CD4-positive, alpha-beta T cell treated with Interferon gamma for 1 hour (primary cell): ENCODE measurements at places on chromosomes 3 and 15.

DNA sequence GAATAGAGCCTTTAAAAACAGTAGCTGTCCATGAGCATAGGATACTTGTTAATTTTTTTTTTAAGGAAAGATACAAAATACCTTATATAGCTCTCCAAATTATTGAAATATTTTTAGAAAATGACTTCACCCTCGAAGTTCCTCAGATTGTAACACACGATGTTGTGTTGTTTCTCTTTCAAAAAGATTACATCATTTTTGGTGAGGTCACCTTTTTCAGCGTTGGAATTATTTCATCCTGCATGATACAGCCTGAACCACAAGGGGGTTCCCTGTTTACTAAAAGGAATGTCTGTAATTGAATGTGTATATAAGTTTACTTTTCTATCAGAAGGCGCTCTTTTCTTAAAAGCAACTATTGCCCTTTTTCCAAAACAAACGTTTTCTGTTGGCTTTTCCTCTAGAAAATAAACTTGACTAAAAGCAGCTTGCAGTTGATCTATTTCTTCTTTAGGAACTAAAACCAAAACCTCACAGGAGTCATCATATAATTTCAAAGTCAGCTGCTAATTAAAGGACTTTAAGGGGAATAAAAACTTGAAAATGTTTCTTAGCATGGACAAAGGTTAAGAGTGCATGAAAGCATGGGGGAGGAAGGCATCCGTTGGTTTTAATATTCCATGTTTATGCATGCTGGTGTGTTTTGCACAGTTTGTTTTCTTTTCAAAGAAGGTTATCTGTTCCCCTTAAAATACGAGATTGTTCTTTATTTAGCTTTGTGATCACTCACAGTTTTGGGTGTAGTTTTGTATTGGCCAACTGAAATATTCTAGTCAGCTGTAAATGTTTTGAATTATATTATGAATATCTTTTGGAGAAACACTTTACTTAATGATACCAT lies 29.4 kb downstream of the LYSMD4 start:
- DNase-seq, result no peak

- DNase-seq, result no peak
These were observed 8.7 kb downstream of the BTD start for GRCh38 chr3:15610082-15610759.

DNA sequence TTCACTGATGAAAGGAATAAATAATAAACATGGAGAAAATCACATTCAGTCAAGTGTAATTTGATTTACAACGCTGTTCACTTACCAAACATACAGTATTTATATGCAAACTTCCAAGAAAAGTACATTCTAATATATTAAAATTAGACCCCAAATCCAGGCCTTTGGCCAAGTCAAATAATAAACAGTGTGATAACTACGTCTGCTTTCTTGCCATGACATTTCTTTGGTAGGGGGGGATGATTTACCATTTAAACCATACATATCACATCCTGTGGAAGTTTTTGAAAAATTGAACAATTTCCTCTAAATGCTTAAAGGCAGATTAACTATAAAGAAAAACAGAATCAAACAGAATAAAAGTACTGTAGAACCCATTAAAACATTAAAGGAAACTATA lies 368.2 kb upstream of the WNT5A start:
- no peak for DNase-seq

DNA sequence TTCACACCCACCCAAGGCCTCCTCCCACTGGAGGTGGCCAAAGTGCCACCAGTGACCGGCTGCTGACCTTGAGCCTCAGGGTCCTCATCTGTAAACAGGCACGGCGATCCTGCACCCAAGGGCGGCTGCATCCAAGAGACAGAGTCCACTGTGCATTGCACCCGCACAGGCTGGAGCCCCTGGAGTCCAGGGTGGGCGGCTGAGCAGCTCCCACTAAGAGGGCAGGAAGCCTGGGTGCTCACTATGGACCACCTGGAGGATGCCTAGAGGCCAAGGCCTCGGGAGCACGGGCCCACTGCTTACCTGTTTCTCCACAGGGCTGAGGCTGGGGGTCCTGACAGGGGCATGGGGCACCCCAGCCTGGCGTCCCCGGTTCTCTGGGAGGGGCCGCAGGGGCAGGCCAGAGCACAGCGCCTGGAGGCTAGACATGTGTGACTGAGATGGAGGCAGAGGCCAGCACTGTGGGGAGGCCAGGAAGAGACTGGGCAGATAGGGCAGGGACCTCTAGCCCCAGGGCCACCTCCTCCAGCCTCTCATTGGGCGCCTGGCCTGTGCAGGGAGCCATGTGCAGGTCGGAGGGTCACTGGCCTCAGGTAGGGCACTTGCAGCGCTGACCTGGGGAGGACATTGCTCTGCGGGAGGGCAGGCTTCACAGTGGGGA lies at the start of gene UROC1:
Gene UROC1, minus strand, starts transcription at position 483 of the 661 bp plus-strand sequence. Its CDS starts 54 bp downstream, at position 429.
- DNase-seq, result no peak

- DNase-seq, result no peak
These were observed 1.2 kb downstream of the LARP6 start for GRCh38 chr15:70852501-70853317.

GRCh38 chr3:139286825-139287224 lies 57.0 kb upstream of the MRPS22 start:
- no peak for DNase-seq

DNA sequence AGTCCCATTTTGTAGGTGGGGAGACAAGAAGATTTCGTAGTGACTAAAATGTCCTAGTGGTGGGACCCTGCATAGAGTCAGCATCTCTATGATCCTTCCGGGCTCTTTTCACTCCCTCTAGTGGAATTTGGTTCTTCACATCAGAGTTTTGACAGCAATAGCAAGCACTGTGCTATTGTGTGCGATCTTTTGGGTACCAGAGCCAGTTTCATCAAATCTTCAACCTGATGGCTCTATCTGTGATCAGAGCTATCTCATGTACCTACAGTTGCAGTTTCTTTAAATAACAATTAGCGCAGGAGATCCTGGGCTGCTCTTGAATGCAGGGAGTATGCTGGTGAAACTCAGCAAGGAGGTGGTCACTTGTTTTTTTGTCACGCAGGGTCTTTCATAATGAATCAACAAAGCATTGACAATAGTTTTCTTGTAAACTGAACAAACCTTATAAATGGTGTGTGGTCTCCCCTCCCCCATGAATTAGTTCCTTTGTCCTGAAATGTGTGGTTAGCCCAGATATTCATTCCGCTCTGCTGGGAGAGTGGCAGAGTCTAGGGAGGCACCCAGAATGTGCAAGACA lies 257.2 kb upstream of the SOX2 start:
- DNase-seq, result no peak

DNA sequence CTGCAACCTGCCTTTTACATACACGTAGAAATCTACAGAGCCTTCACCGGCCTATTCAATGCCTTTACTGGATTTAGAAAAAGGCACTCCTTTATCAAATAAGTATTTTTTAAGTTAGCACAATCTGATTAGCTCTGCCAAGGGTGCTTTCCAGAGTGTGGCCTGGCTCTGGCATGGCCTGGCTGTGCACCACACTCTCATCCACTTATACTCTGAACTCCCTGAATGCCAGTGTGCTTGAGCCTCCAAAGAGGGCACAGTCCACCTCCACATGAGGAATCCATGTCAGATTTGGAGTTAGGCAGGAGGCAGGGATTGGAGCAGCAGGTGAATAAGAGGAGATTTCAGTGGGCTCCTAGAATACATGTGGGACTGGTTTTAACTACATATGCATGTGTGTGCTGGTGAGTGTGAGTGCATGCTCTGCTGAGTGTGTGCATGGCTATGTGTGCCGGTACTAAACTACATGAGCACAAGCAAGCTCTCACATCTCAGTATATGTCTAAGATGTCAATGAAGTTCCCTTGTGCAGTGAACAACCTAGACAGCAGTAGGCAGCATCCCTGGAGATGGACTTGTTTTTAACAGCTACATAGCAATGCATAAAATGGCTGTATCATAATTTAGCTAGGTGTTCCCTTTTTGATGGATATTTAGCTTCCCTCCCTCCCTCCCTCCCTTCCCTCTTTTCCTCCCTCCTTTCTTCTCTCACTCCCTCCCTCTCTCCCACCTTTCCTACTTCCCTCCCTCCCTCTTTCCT lies 17.8 kb upstream of the ZFAND6 start:
- DNase-seq, result no peak

DNA sequence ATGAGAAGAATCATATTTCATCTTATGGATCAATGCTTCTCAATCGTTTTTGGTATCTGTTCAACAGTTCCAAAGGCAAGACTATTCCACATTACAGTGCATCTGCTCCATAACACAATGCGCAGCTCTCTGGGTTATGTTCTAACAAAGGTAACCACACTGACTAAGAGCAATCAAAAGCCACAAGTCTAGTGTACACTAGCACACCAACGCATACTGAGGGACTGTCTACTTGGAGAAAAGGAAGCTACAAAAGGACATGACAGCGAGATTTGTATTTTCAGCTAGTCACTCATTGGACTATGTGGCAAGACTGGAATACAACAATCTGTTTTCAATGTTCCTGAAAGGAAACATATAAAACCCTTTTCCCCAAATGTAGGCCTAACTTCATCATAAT lies 35.8 kb downstream of the SETD2 start:
- no peak for DNase-seq

DNA sequence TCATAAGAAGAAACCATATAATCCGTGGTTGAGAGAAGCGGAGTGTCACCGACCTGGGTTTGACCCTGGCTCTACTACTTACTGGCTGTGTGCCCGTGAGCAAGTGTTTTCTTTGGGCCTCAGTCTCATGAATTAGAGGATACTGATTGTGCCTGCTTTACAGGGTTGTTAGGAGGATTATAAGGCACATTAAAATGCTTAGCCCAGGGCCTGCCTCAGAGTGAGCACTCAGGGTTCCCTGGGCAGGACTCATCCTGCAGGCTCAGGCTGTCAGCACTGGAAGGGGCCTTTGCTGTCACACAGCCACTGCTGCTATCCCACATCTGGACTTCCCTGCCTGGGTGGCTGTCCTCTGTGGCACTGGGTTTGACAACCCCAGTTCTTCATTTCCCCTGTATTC lies 4.7 kb downstream of the PLA2G4F start:
- DNase-seq, result no peak
